ENCODE measurements at places on chromosomes 4 and X. TPM values are rescaled to one million over a fixed set of nuclear protein-coding genes. Genes with fewer than 3 reads are reported as not detected.

Gene KLHL13
- 1.0 TPM for polyA plus RNA-seq

Gene DDX53
- not detected for polyA plus RNA-seq

Gene TMEM156
- 0.15 TPM for polyA plus RNA-seq

Gene GAGE12E
- polyA plus RNA-seq = not detected

Gene ADH4
- not detected for polyA plus RNA-seq

Gene SLC9B1
- 0.07 TPM for polyA plus RNA-seq

Gene STAG2
- 15.7 TPM for polyA plus RNA-seq

Gene UGT2B7
- polyA plus RNA-seq = not detected

DNA sequence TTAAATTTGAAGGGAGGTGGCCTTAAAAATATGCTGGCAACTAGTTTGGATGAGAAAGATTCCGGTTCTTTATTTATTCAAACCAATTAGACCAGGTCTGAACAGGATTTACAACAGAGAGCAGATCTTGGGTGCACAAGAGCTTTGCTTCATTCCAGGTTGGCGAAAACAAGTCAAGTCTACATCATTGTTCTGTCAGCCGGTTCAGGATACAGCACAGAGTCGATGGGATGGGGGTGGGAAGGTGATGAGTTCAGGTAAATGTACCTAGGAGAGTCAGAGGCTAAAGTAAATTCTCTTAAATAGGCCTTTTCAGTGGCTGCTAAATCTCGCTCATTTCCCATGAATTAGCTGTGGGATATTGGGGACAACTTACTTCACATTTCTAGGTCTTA is 882 bp upstream of the STIM2 start:
- no peak for DNase-seq

GRCh38 chrX:23732704-23733103 is 10.4 kb downstream of the ACOT9 start:
- no peak for DNase-seq

DNA sequence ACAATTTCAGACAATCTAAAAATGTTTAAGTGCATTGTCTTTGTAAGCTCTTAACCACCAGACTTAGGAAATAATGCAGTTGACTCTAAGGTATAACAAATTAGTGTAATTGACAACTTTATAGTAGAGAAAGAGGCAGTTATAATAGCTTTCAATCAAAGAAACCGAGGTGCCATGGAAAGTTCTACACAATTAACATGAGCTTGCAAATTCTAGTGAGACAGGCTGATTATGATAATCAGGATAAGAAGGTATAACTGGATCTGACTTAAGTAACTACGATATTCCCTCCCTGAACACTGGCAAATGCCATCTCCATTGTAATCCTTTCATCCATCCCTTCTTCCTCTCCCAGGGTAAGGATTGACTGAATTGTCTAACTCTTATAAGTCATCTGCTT is 11.4 kb upstream of the KLHL5 start:
- DNase-seq = no peak

- no peak for DNase-seq
Observed at GRCh38 chr4:4385729-4386295, 1.1 kb upstream of the NSG1 start.

DNA sequence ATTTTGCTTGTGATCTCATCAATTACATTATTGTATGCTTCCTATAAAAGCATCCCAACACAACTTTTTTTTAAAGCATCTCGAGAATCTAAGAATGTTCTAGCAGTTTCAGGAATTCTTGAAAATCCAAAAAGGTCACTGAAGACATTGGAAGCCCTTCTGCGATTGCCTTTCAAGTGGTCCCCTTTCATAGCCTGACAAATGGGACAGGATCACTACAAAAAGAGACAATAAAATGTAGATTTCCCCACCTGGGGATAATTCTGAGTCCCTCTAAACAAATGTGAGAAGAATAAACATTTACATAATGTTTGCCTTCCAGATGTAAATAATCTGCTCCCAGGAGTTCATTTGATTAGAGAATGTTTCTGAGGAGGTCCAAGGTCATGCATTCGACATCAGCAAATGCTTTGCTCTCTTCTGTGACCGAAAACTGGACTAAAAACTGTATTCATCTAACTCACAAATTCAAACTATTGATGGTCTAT is 116.0 kb downstream of the COL25A1 start:
- no peak for DNase-seq

- DNase-seq = no peak
Observed at GRCh38 chr4:111847296-111848008, 297.8 kb upstream of the FAM241A start.

DNA sequence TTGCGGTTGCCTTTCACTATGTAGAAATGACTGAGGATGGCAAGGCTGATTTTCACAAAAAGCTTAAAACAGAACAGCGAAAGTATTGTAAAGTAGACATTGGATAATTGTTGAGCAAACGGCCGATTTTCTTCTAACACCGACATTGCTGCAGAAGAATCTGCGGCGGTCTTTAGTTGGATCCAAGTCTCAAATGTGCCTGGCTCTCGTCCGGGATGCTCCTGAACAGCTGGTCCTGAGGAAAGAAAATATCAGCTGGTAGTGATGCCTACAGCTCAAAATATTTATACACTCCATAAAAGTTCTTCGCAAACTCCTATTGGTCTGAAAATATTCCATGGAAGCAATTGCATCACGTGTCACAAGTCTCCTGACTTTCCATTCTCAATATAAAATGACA is at the start of gene ASB5:
Gene ASB5 (minus strand): TSS at position 260 of the 400 bp plus-strand sequence. CDS start 114 bp downstream, at position 146.
- no peak for DNase-seq

DNA sequence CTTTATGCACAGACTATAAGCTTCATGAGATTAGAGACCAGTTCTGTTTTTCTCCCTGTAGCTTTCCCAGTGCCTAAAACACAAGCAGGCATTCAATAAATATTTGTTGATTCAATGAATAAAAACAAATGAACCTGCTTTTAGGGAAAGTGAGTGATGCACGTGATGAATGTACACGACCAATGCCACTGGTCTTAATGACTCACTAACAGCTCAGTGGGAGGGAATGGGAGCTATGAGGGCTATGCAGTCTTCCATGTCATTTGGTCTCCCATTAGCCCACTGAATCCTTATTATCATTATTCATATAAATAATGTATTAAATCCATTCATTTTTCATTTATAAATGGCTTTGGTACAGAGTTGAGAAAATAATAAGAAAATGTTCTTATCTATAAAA is 247.4 kb downstream of the FBXO8 start:
- no peak for DNase-seq

DNA sequence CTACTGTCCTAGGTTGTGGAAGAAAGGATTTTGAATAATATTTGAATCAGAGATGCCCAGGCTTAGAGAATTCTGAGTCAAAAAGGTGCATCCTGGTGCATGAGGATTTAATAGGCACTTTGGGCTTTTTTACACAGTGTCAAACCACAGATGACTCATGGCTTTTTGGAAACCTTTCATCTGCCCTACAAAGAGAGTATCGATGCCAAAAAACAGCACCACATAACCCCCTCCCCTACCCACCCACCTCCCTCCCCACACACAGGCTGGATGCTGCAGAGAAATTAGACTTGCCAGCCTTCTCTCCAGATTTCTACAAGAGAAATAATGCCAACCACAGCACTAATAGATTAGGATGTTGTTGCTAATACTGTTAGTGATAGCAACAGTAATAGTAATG is 779.3 kb downstream of the NLGN4X start:
- DNase-seq = no peak

GRCh38 chr4:19615086-19615689 is 636.5 kb upstream of the SLIT2 start:
- DNase-seq = no peak

DNA sequence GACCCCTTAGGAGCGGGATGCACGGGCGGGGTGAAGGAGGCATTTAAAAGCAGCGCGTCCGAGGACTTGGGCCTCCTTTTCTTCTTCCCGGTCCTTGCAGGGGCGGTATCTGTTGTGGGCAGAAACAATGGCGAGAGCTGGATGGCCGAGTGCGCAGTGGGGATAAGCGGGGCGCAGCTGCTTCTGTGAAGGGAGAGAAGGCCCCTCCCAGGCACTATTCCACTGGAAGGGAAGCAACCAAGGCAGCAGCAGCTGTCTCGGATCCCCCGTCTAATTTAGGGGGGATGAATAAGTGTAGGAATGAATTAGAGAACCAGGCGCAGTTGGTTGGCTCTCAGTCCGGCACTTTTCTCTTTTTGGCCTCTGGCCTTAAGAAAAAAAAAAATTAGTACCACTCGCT is 995 bp downstream of the SMARCA5 start:
- no peak for DNase-seq

- DNase-seq = no peak
Observed at GRCh38 chr4:149882251-149882650, 66.6 kb upstream of the IQCM start.

GRCh38 chr4:152927737-152928136 is 8.4 kb upstream of the FHDC1 start:
- no peak for DNase-seq

DNA sequence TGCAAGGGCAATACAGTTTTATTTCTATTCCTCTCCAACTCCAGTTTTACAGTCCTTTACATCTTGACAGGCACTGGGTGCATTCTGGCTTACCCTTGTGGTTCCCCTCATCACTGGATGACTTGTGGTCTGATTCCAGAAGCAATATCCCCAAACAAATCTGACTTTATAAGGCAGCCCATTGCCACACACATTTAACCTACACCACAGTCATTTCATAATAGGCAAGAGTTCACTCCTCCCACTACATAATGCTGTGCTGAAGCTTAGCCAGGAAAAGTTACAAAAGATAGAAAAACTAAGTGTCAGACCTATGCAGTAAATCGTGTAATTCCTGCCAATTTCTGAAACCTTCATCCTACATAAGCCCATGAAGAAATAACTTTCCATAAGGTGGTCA is 82.9 kb upstream of the MID1IP1 start:
- no peak for DNase-seq

DNA sequence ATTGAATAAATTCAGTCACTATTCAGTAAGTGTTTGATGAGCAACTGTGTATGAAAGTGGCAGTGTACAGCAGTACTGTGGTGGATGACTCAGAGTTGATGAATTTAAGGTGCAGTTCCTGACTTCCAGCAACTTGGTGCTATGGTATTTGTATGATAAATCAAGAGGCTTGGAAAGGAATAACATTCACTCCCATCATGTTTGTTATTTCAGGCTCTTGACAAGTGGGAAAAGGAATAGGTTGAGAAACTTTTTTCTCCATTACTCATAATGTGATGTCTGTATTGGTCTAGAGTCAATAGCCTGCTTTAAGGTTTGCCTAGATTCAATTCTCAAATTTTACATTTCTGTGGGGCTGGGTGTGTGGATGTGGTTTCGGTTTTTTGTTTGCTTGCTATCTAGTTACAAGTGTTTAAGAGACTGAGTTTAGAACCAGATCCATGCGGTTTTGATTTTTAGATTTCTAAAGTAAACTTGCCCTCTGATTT is 35.1 kb upstream of the CYP2U1 start:
- peak; percentile 88 for DNase-seq

DNA sequence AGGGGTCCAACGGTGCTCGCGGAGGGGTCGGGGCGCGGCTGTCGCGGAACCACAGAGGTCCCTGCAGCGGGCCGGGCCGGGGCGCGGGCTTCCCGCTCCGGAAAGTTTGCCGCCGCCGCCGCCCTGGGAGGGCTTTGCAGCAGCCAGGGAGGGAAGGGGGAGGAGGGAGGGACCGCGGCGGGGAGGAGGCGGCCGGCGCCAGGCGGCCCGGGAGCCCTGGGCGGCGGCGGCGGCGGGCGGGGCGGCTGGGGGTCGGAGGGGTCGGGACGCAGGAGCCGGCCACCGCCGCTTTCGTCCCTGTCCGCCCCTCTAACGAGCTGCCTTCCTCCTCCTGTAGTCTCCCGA is 375 bp downstream of the FGFR3 start:
- DNase-seq = no peak

Measured in BJ (cell line).